Stimulated activated CD8-positive, alpha-beta memory T cell treated with anti-CD3 and anti-CD28 coated beads, Interleukin-15, amount 100 ng/mL, for 4 hours (primary cell): ENCODE measurements at places on chromosomes 12 and 14.

DNA sequence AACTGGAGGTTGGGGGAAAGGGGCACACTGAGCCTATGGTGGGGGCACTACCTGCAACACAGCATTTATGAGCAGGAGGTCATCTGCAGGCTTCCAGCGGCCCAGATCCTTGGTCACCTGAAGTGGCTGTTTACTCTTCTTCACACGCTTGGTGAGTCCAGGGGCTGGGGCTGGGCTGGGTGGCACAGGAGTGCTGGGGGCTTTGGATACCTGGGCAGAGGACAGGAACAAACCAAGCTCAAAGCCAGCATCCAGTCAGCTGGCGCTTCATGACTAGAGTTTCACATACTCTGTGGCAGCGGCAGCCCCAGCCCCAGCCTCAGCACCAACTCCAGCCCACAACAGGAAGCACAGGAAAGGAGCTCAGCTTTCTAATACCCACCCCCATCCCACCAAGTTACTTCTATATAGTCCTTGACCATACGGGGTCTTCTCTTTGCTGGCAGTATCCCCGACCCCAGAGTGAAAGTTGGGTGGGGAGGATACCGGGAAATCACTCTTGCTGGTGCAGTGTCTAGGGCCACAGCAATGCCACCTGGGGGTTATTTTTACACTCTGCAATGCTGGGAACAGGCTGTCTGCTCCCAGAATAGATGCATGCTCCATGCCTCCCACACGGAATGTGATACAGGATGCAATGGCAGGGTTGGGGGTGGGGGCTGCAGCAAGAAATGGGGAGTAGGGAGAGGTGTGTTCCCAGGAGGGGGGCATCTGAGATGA, 3.1 kb downstream of the MCRS1 start:
- no peak for DNase-seq

GRCh38 chr12:124822218-124822617, 41.4 kb downstream of the SCARB1 start:
- DNase-seq: no peak

DNA sequence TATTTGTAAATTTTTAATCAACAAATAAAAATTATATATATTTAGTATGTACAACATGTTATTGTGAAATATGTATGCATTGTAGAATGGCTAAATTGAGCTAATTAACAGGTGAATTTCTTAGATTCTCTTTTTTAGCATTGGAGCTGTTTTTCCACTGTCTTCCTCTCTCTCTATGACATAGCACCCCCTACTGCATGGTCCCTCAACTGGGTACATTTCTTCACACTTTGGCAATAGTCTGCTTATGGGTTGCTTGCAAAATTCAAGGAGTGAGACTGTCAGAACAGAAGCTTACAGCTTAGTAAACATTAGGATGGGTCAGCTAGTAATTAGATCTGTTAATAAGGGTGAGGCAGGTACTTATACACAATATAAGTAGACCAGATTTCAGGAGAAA, 658.5 kb upstream of the MGAT4C start:
- DNase-seq: no peak

DNA sequence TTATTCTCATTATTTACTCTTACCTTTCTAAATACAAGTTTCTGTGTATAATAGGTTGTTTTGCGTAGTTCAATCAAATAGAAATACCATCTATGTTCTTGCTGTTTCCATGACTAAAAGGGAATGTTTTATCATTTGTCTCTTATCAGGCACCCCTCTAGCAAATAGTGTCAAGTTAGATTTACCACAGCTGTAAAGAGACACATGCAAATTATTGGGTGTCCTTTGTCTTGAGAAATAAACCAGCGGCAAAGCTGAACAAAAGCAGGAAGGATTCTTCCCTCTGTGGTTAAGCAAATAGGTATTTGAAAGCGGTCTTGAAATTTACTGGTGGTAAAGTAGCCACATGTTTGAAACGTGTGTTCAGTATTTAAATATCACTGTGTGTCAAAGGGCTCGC, 405.9 kb downstream of the TMTC2 start:
- DNase-seq: no peak

DNA sequence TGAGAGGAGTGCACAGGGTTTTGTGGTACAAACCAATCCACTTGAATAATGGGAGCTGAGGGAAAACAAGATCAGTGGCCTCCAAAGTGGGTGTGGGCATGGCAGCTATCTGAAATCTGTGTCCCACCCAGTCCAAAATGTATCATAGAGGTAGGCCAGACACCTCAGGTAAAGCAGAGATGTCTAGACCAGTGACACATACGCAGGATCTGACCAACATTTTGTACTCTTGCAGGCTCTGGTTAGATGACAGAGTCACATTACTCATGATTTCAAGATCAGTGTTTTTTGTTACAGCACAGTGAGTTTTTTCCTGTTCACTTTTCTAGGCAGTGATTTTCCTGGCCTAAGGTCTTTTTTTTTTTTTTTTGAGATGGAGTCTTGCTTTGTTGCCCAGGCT, 211.8 kb downstream of the PCNX1 start:
- DNase-seq: no peak

GRCh38 chr14:90487031-90487430, 90.2 kb downstream of the CALM1 start:
- DNase-seq: no peak

GRCh38 chr14:66121859-66122258, 364.3 kb upstream of the CCDC196 start:
- no peak for DNase-seq

DNA sequence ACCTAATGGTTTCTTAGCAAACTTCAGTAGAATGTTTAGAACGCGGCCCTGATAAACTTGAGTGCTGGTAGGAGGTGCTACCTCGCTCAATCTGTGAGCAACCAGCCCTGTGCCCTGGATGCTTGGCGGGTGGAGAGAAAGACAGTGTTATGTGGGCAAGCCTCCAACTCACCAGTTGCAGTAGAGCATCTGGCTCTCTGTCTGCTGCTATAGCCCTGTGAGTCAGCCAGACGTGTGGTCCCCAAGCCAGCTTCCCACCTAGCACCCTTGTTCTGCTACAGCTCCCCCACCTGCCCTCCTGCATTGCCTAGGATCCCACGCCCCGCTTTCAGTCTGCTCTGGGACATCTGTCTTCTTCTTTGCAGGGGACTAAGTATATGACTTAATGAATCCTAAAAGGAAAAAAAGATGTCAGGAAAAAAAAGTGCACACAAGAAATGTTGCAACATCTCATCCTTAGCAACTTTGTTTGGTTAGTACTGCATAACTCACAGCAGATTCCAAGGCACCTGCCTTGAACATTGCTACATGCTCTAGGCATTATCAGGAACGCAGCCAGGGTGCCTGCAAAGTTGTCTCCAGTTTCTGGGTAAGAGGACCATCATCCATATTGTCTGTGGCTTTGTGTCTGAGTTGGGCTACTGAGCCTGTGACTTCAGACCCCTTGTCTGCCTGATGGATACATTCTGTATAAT, 13.6 kb downstream of the SNRNP35 start:
- DNase-seq: no peak

- DNase-seq: no peak
Measured at GRCh38 chr14:106069804-106070625, 543.6 kb downstream of the TMEM121 start.

DNA sequence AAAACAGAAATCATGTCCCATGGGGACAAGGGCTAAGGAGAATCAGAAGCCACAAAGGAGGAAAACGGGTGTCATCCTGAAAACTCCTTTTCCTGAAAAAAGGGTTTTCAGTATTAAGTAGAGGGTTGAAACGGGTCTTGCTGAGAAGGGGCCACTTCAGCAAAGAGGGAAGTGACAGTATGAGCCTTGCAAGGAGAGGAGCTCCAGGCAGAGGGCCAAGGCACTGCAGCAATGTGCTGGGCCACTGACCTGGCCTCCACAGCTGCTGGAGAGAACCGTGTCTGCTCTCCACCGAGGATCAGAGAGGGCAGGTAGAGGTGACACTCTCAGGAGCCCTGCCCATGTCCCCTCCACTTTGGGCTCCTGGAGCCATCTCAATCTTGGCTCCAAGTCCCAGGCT, 103.3 kb downstream of the NCOR2 start:
- no peak for DNase-seq

DNA sequence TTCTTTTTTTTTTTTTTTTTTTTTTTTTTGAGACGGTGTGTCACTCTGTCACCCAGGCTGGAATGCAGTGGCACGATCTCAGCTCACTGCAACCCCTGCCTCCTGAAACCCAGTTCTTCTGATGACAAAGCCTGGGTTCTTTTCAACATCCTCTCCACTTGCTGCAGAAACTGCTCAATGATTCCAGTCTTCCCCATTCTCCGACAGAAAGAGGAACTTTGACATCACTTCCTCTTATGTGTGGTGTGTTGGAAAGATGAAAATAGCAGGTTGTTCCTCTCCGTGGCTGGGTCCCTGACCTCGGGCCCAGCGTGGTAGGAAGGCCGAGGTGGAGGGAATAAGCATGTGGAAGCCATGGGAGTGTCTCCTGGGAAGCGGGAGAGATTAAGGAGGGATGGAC, 198.4 kb downstream of the PHETA1 start:
- DNase-seq: no peak

DNA sequence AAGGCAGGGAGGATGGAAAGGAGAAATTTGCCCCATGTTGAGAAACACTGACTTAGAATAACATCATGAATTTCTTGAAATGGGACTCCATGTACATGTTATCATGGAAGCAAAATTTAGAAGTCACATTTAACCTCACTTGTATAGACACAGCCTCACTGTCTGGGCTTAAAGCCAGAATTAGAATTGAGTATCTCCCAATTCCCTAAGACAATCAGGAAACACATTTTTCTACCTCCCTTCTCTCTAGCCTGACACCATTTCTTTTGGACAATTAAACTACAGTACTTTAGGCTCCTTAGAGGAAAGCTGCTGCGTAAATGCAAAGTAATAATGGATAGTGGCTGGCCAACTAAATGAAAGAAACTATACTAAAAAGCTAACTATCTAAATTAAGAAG, 795.5 kb downstream of the C12orf50 start:
- DNase-seq: no peak

DNA sequence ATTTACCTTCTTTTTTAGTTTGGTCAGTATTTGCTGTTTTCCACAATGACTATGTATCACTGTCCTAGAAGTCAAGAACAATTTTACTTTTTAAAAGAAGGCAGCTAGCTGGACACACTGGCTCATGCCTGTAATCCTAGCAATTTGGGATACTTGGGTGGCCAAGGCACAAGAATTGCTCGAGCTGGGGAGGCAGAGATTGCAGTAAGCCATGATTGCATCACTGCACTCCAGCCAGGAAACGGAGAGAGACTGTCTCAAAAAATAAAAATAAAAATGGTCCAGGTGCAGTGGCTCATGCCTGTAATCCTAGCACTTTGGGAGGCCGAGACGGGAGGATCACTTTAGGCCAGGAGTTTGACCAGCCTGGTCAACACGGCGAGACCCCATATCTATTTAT, 28.3 kb downstream of the MDM1 start:
- no peak for DNase-seq

DNA sequence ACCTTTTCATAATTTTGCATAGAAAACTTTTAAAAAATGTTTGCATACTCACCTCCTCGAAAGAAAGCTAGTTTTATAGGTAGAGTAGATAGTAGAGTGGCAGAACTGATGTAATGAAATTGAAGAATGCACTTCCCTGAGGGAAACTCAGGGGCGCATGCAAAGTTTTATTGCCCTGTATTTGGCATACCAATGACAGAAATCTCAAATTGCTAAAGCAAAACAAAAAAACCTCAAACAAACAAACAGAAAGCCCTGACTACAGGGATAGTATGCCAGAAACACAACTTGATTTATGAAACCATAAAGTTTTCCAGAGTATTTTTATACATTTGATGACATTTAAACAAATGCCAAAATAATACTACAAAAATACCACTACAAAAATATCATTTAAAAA, 1.8 kb downstream of the RASSF9 start:
- DNase-seq: no peak

- no peak for DNase-seq
Measured at GRCh38 chr12:122100568-122100967, 22.0 kb downstream of the MLXIP start.

GRCh38 chr12:29157486-29157946, 8.4 kb downstream of the FAR2 start:
- no peak for DNase-seq

DNA sequence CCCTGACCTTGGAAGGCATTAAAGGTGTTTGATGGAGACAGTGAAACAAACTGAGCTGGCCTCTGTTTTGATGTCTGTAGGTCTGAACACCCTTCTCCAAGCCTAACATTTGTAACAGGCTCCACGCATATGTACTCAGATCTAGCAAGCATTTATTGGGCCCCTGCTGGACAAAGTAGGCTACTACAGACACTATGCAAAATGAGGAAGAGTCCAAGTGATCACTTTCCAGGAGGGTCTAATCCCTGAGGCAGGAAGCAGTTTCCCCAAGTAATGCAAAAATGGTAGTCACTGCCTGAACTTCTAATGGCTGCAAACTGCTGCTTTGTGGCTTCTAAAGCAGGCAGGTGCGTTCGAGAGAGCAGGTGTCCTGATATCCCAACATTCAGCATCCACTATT, 405.8 kb downstream of the MED13L start:
- no peak for DNase-seq

DNA sequence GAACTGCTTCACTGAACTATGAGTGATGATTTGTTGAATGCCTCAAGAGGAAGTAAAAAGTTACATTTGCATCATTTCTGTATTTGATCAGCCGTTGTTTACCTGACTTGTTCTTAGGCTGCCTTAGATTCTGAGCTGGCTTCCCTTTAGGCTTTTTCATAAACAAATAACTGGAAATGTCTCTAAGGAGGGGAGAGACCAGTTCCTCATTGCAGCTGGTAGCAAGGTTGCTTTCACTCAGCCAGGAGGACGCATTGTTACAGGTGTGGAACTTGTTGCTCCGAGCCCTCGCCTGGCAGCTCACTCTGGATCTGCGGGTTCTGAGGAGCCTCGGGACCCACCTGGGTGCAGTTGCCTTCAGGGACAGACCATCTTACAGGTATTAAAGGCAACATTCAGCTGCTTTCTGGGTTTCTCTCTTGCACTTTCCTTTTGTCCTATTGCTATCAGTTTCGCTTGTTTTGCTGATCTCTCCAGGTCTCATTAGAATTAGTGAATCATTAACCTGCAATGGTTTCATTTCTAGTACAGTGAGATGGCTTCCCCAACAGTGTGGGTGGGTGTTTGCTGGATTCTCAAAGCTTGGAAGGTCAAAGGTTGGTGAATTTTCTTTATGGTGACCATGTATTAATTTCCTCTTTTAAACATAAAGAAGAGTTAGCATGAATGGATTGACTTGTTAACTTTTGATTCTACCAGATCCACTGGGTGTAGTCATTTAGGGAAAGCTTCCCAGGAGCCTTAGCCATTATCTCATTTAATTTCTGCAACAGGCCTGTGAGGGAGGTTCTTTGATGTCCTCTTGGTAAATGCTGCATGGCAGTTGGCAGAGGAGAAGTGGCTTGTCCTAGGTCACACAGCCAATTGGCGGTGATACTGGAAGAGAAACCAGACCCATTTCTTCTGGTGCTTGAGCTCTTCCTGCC, at the start of gene PLEKHG7:
PLEKHG7 (plus strand) TSS at position 236 of the 926 bp plus-strand sequence. CDS start 3,643 bp downstream, outside the sequence.
- no peak for DNase-seq

- no peak for DNase-seq
Measured at GRCh38 chr12:4169959-4170358, 103.6 kb upstream of the CCND2 start.

GRCh38 chr12:52200086-52200780, 8.4 kb upstream of the KRT80 start:
- DNase-seq: no peak

GRCh38 chr14:61749867-61750266, 12.4 kb upstream of the SNAPC1 start:
- no peak for DNase-seq
